ENCODE measurements at places on chromosomes 11 and 22.
A peak's percentile ranks its signal among the peaks of the same experiment; 100 is the strongest.

DNA sequence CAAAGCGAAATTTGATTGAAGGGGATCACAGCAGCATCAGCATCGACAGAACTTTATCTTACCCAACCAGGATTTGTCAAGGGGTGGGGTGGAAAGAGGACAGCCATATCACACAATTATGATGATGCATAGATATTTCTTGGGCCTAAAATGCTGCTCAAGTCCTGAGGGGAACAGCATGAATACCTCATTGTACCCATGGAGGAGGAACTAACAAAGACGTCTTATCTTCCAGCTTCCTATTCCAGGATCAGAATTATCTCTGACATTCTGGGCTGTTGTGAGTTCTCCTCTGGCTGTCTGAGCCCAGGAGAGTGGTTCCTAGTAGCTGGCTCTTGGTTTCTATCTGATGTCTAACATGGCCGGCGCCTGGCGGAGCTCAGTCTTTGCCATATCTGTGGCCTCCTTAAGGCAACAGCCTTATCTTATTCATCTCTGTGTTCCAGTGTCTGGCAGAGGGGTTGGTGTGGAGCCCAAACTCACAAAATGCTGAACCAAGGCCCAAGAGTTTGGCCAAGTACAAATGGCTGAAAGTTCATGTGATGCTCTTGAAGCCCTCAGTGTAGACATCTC lies 68.2 kb upstream of the TIMP3 start:
- peak; percentile 97 for DNase-seq

DNA sequence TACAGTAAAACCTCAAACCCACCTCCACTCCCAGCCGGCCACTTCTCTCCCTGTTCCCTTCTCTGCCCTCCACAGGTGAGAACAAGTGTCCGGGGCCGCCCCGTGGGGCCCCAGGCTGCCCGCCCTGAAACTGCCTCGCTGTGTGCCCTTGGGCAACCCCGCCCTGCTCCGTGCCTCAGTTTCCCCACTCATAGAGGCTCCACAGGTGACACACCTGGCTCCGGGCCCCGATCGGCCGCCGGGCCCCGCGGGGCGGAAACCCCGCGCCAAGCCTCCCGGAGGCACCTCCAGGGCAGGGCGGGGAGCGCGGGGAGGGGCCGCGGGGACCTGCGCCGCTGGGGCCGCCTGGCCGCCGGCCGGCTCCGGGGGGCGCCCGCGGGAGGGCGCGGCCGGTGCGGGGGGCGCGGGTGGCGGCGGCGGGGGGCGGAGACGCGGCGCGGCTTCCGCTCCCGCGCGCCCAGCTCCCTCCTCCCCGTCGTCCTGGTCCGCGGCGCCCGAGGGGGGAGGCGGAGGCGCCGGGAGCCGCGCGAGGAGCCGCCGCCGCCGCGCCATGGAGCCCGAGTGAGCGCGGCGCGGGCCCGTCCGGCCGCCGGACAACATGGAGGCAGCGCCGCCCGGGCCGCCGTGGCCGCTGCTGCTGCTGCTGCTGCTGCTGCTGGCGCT lies at the start of gene LRP5:
Gene LRP5, plus strand, starts transcription at position 475 of the 663 bp plus-strand sequence. Its CDS starts 124 bp downstream, at position 599.
- DNase-seq: no peak

DNA sequence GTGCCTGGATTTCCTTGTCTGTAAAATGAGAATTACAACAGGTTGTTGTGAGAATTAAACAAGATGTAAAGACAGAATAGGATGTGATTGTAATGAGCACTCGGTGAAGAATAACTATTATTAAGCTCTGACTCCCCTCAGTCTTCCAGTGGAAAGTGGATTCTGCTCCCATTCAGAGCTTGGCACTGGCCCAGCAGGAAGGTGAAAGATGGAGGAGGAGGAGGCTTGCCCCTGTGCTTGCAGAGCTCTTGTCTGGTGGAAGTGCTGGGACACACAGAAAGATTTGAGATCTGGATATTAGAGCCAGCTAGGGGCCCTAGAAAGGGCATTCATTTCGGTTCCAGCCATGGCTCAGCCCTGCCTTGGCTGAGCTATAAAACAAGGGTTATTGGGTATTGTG lies 28.2 kb downstream of the PHLDB1 start:
- DNase-seq: no peak

GRCh38 chr11:122814401-122814800 lies 23.9 kb upstream of the CRTAM start:
- peak; percentile 45 for DNase-seq

GRCh38 chr11:83363312-83363711 lies 77.1 kb upstream of the CCDC90B start:
- no peak for DNase-seq

- DNase-seq: no peak
These were observed 1.4 kb upstream of the CASP5 start for GRCh38 chr11:105024394-105024793.

DNA sequence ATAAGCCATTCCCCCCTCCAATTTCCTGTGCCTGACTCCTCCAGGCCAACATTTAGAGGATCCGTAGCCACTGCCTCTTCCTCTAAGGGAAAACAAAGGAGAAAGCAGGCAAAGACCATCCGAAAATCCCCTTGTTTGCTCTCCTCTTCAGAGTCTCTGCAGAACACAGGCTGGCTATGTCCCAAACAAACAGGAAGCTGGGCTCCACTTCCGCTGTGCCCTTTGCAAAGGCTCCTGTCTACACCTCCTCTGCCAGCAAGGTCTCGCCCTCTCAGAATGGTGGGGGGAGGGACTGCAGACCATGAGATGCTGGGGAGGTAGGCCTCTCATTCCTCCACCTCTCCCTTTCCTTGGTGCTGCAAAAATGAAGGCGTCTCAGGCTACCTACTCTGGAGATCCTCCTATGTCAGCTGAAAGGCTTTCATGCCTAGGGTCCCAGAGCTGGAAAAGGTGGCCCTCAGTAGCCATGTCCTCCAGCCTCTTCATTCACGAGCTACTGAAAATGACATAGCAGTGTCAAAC lies 596.2 kb downstream of the BUD13 start:
- no peak for DNase-seq

DNA sequence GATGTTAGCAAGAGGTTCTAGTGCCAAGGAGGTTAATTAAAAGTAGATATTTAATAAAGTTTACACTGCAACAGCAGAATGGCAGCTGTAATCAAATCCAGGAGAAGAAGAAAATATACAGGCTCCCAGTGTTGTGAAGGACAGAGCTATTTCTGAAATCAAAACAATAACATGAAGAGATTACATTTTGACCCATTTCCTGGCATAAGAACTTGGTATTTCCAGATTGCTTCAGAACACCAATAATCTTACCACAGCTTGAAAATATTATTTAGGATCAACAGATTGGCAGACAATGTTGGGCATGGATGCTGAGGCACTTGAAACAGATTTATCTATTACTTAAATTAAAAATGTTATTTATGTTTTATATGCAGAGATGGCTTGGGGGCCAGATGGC lies 692.5 kb downstream of the KCNA4 start:
- no peak for DNase-seq

DNA sequence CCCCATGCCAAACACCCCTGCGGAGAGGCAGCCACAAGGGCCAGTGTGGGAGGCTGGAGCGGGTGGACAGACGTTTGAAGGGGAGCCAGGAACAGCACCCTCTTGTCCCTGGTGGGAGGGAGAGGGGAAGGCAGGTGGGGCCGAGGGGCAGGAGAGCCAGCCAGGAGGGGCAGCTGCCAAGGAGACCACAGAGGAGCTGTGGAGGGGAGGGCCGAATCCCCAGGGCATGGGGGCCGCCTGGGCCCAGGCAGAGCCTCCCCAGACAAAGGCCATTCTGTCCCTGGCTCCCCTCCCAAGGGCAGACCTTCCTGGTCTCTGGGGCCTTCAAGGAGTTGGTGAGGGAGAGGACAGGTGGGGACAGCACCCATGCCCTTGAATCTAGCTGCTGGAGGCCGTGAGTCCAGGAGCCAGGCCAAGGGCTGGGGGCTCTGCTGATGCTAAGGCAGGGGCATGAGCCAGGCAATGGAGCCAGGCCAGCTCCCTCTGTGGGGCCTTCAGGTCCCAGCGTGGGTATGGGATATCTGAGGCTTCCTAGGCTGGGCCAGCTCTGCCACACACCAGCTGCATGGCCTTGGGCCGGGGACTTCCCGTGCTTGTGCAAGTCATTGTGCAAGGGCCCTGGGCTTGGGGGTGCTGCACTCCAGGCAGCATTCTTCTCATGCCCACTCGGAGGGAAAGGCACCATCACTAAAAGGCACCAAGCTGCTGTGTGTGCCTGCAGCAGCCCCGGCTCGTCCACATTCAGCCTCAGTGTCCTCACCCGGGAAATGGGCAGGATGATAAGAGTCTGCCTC lies 11.4 kb downstream of the EMID1 start:
- DNase-seq: no peak

DNA sequence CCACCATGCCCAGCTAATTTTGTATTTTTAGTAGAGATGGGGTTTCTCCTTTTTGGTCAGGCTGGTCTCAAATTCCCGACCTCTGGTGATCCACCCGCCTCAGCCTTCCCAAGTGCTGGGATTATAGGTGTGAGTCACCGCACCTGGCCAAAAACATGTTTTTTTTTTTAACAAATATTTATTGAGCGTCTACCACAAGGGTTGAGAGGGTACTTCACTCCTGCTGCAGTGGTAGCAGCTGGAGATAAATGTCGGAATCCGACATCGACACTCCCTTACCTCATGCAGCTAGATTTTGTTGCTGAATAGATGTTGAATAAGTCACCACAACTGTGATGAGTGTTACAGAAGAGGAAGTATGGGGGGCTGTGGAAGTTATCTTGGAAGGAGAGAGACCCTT lies 971 bp downstream of the DNAJB13 start:
- no peak for DNase-seq

DNA sequence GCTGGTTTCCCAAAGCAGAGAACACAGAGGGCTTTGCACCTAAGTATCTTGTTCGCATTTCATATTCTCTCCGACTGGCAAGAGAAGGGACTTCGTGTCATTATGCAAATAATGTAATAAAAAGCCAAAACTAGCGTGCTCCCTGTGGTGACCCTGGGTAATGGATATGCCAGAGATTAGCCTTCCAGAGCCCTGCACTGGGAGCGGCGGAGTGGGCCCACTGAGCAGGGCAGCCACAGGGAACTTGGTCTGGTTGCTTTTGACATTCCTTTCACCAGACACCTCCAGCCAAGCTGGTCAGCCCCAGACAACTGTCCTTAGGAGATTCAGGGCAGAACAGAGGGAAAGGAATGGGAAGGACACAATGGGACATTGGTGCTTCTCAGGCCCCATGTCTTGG lies 56.1 kb downstream of the FLI1 start:
- DNase-seq: no peak

DNA sequence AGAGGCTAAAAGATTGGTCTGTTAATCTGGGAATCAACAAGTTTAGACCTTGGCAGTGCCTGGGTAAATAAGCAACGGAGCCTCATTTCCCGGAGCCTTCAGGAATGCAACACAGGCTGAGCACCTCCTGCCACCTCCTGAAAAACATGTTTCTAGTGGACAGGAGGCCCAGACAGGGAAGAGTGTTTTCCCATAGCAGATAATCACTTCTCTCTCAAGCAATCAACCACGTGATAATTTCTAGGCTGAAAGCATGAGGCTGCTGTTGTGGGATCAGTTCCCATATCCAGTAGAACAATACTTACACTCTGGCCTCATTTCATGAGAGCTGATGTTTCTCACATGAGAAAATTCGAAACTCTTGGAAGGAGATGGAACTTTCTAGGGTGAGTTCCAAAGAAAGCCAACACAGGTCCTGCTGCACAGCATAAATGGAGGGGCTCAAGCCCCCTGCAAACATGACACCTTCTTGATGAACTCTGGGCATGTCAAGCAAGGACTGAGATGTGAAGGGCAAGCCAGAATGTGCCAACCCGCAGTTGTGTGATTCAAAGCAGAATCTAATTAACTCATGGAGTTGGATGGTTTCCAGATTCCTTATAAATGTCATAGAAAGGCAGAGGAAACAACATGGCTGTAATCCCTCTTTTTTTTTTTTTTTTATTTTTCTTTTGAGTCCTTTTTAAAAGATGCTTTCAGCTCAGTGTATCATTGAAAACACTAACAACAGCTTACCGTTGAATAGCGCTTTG lies 228.5 kb upstream of the SESN3 start:
- DNase-seq: no peak

GRCh38 chr22:22111267-22111751 lies 128.7 kb upstream of the TOP3B start:
- no peak for DNase-seq

GRCh38 chr11:44179173-44179572 lies 83.7 kb downstream of the EXT2 start:
- no peak for DNase-seq

DNA sequence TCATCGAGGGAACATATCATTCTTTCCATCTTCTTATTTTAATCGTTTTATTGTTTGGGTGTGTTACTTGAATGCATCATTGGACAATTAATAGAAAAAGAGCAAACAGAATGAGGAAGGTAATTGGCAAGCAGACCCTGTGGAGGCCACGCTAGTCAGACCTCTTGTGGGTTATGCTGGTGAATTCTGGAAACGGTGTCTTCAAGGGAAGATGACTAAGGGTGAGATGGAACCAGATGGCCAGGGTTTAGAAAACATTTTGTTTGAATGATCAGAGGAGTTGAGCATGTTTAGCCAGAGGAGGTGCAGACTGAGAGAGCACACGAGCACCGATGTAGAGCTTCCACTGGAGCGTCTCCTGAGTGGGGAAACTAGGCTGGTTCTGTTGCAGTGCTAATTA lies 8.5 kb downstream of the ST14 start:
- DNase-seq: no peak

DNA sequence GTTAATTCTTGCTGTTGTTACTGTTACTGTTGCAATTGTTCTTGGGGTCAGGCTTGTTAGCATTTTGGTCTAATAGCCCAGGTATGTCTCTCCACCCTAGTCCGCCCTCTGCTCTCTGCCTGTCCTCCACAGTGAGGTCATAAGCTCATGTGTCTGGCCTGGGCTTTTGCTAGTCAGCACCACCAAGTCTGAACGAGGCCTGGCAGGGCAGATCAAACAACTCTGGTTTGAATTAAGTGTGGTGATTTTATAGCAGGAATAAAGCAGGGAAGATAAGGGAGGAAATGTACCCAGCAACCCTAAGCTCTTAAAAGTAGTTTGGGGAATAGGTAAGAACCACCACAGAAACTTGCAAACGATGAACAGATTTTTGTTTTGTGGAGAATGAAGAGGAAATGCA lies 98.7 kb downstream of the ABTB2 start:
- no peak for DNase-seq

GRCh38 chr11:61683961-61684869 lies 4.0 kb downstream of the DAGLA start:
- DNase-seq: no peak

DNA sequence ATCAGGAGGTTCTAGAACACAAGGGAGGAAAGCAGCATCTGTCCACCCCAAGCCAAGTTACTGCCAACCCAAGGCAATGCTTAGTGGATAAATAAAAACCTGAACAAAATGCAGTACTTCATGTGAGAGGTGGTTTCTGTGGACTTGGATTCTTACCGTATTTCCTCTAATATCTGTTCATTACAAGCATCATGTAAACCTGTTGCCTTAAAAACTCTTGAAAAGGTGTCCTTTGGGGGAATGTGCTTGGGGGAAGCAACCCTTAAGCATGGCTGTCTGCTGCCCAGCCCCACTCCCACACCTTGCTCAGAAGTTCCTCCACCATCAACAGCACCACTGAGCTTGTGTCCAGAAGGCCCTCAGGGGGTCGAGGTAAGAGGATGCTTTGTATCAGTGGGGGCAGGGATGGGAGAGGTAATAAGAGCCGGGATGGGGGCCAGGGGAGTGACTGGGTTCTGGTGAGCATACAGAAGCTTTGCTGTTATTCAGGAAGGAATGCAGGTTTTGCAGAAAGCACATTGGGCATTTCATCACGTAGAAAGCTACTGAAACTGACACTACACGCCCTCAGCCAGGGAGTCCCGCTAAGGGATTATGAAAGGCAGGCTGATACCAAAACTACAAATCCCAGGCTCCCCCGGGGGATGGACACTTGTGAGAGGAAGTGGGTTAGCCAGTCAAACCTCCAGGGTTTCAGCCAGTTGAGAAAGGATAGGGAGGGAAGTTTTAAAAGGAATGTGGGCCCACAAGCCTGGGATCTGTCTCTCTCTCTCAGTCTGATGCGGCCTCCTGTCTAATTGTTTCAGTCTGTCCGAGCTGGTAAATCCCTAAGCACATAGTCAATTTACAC lies 52.0 kb downstream of the KCNJ1 start:
- peak; percentile 57 for DNase-seq

All from SK-MEL-5 (cell line).